ENCODE measurements at places on chromosomes 16 and 17.
A peak's percentile ranks its signal among the peaks of the same experiment; 100 is the strongest.

GRCh38 chr16:89711601-89712273, 9.0 kb downstream of the VPS9D1 start:
- DNase-seq, result peak; percentile 66

- no peak for DNase-seq
Observed at GRCh38 chr17:73914536-73915274, 270.5 kb upstream of the SDK2 start.

DNA sequence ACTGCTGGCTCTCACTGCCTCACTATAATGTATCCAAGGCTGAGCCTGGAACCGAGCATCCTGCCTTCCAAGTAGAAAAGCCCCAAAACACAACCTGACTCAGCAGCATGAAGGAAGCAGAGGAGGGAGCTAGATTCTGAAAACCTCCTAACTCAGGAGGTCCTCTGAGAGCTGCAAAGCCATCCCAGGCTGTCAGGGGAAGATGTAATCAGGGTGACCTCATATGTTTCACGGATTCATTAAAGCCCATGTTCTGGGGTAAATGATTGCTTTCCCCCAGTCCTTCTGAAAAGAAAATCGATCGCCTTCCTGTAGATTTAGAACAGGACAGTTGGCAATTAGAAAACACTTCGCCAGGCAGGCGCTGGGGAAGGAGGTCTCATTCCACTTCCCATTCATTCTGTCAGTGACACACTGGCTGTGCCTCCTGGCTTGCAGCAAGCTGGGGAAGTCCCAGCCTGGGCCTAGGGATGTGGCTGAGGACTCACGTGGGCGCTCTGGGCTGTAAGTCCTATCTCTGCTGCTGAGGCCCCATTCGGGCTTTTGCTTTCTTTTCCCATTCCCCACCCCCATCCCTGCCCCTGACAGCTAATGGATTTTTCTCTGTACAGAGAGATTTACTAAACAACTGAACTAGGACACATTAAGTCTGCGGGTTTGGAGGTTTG, 75.7 kb upstream of the TMEM132E start:
- DNase-seq, result no peak

- no peak for DNase-seq
Observed at GRCh38 chr17:37450112-37450511, 39.6 kb upstream of the DUSP14 start.

- no peak for DNase-seq
Observed at GRCh38 chr17:77366558-77367245, 225.9 kb downstream of the SEC14L1 start.

DNA sequence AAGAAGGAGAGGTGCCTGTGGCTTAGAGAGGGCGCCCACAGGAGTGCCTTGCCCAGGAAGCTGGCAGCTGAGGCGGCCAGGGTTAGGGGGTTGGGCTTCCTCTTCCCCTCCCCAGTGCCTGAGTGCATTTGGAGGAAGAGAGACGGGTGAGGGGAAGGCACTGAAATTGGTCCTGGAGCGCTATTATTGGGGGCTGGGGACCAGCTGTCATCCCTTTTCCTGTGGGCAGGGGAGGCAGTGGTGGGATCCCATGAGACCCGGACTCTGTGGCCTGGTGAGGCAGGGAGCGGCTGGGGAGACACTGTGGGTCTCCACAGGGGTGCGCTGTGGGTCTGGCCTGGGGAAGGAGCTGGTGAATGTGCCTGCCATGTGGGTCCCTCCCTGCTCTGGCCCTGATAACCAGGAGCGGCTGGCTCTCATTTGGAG, 259.7 kb downstream of the SEC14L1 start:
- peak; percentile 73 for DNase-seq

DNA sequence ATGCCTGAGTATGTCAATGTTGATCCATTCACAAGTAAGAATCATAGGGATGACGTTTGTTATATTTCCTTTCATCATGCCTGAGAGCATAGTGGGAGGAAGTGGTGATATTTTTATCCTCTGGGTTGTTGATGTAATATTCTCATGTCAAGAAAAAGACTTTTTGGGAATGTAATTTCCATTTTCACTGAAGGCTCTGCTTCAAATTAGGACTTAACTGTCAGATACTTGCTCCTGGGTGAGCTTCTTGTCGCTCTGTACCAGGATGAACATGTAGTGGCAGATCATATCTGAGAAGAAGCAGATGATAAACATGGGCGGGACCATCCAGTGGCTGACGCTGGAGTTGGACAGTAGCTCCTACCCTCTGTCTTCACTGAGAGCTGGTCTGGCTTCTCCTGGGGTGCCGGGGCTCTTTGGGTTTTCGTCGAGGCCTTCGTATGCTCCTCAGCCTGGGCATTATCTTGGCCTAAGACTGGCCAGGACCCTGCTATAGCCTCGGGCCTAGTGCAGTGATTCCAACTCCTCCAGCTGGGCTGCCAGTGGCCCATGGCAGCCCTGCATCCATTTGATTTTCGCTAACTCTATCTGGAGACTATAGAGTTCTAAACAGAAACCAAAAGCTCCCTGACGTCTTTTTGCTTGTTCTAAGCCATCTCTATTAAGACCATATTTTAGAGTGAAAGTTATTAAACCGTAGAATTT, 19.7 kb downstream of the CYB5B start:
- DNase-seq, result no peak

- no peak for DNase-seq
Observed at GRCh38 chr16:73279451-73279850, 231.5 kb upstream of the ZFHX3 start.

DNA sequence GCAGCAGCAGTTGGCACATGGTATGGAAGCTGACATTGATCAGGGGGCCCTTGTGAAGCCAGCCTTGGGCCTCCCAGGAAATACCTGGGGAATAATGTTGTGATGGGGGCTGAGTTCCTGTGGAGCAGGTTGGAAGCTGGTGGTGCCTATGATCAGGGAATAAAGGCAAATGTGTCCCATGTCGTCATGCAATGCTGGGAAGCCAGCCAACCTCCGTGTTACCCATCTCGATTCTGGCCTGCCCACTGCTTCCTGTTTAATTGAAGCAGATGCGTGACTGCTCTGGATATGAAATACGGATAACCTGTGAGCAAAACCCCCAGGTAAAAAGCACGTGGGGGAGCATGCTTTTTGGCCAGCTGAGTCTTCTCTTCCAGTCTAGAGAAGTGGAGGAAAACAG, 580.4 kb upstream of the HSBP1 start:
- no peak for DNase-seq

DNA sequence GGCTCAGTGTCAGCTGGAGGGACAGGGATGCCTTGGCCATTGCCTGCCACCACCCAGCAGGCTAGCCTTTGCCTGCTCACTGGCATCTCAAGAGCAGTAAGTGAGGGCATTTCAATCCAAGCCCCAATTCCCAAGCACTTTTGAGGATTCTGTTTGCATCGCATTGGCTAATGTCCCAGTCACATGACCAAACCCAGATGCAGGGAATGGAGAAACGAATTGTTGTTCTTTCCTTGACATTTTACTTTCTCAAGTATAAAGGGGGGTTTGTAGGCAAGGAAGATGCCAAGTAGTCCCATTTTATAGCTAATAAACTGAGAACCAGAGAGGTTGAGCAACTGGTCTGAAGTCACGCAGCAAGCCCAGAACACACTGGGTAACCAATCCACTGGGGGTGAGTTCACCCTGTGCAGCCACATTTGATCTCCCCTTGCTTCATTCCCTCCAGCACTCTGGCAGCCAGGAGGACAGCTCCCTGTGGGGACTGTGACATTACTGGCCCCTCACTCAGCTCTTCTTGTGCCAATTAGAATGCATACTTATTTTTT, 193.8 kb upstream of the CACNG3 start:
- no peak for DNase-seq

- no peak for DNase-seq
Observed at GRCh38 chr17:45384047-45384788, 48.5 kb downstream of the ARHGAP27 start.

DNA sequence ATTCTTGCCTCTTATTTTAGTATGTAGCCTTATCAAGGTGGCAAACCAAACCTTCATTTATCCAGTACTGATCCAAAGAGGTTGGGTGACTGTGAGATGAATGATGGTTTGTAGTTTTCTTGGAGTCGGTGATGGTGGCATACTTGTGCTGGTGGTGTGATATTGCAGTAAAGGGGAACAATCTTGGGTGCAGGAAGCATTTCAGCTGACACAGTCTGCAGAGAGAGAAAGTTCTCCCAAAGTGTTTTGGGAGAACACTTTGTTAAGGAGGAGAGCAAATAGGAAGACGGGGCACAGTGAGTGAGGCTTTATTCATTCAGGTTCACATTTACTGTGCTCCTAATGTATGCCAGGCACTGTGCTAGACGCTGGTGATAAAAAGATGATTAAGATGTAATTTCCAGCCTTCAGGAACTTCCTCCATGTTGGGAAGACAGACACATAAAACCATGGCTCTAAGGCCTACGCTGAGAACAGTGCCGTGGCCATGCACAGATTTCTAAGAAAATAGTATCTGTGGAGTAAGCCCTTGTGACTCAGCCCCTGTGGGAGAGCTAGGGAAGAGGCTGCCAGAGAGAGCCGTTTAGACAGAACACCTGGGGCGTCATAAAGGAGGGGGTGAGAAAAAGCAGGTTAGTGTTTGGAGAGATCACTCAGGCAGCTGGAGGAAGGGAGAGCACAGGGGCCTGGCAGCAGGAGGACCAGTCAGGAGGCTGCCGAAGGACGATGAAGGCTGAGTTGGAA, 13.8 kb downstream of the HEATR3 start:
- DNase-seq, result no peak

- DNase-seq, result no peak
Observed at GRCh38 chr17:8151641-8152111, 528 bp downstream of the PER1 start.

- DNase-seq, result no peak
Observed at GRCh38 chr16:74691093-74691855, 9.4 kb downstream of the MLKL start.

DNA sequence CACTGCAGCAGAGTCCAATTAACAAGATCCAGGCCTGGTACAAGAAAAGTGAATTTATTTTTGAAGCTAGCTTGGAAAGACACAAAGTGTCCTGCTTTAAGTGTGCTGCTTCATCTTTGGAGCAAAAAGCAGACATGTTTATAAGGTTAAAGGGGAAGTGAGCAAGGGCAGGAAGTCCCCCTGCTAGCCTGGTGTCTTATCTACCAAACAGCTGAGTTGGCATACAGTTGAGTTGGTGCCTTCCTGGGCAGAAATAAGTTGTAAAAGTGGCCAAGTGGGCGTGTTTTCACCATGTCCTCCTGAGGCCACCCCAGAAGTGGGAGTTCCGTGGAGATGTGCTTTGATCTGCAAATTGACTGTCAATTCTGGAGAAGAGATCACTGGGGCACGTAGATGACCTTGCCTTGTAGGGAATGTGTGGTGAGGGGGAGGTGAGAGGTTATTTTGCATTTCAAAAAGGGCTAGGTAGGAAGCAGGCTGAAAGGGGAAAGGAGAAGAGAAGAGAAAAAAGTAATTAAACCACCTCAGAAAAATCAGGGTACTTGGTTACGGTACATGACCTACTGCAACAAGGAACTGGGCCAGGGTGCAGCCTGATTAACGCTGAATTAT, 38.3 kb upstream of the HSBP1 start:
- DNase-seq, result no peak

GRCh38 chr17:76546556-76547182, 6.8 kb downstream of the PRCD start:
- DNase-seq, result no peak

DNA sequence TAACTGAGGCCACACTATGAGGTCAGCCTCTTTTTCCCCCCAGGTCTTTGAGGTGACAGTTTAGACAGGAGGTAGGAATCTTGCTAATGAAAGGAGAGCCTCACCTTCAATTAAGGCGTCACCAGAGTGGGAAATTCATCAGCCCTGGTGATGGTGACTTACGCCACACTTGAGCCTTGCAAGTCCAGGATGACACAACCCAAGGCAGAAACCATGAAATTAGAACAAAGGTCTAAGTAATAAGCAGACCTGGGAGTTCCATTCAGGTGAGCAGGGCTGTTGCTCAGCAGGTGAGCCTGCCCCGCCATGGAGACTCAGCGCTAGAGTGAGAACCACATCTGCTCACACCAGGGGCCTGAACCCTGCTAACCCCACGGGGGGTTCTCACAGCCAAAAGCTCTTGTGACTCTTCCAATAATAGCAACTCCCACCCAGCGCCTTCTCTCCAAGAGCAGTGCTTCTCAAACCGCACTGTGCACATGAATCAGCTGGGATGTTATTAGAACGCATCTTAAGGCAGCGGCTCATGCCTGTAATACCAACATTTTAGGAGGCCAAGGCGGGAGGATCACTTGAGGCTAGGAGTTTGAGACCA, 28.7 kb upstream of the KIFC3 start:
- no peak for DNase-seq

GRCh38 chr16:81189100-81189664, 49.3 kb upstream of the BCO1 start:
- DNase-seq, result no peak

DNA sequence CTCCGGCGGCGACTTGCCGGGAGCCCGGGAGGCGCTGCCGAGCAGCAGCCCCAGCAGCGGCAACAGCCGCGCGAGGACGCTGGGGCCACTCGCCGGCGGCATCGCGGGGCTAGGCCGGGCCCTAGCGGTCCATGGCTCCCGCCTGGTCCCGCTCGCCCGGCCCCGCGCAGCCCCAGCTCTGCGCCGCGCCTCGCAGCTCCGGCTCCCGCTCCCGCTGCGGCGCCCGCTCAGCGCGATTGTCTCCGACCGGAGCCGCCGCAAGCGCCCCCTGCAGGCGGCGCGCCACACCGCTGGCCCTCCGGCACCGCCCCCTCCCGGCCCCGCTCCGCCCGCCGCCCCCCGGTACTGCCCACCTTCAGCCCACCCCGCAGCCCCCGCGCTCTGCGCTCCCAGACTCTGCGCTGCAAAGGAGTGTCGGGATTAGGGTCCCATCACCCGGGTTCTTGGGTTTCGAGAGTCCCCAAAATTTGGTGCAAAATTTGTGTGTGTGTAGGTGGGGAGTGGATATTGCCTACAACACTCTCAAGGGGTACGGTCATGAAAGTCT, at the start of gene FAM171A2:
Gene FAM171A2 (minus strand): TSS at position 241 of the 547 bp plus-strand sequence. CDS start 139 bp downstream, at position 102.
- peak; percentile 26 for DNase-seq

GRCh38 chr16:88539261-88539651, 30.9 kb upstream of the ZC3H18 start:
- DNase-seq, result no peak

DNA sequence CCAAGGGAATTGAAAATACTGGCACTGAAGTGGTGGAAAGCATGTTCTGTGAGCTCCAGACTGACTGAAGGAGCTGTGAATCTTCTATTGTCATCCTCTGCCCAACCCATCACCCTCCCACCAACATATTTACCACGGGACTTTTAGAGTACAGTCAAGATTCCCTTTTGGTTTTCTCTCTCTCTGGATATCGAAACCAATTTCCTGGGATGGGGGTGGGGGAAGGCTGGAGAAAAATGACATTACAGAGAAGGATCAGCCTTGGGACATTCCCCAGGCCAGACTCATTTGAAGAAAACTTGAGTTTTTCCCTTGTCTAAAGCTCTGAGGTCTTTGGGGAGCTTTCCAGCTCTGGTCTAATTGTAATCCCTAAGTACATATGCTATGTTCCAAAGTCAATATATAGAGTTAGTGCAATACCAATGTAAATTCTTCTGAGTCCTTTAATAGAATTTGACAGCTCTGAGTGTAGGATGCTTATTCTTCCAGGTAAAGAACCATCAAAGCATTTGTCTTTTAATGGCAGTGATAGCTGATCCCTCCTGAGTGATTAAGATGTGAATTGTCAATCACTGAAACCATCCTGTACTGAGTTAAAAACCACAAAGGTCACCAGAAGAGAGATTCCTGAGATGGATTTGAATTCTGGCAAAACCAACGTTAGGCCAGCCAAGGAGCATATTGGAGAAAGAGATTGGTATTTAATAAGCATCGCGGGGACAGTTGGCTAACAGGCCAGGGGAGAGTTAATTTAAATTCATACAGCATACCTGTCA, 48.8 kb upstream of the CCL1 start:
- DNase-seq, result no peak
